Peyer's patch (tissue), 4 donors: ENCODE measurements at places on chromosomes 5 and 9. TPM values are rescaled to one million over a fixed set of nuclear protein-coding genes. Genes with fewer than 3 reads are reported as not detected.

GRCh38 chr5:132751444-132751843, 4.2 kb downstream of the CCNI2 start:
- DNase-seq: no peak

- no peak for DNase-seq
These were observed 102.6 kb upstream of the TRPM3 start for GRCh38 chr9:71223953-71224538.

- no peak for DNase-seq
These were observed 27.8 kb upstream of the GDNF start for GRCh38 chr5:37867654-37868053.

- no peak for DNase-seq
These were observed 116.6 kb downstream of the DROSHA start for GRCh38 chr5:31415009-31415923.

DNA sequence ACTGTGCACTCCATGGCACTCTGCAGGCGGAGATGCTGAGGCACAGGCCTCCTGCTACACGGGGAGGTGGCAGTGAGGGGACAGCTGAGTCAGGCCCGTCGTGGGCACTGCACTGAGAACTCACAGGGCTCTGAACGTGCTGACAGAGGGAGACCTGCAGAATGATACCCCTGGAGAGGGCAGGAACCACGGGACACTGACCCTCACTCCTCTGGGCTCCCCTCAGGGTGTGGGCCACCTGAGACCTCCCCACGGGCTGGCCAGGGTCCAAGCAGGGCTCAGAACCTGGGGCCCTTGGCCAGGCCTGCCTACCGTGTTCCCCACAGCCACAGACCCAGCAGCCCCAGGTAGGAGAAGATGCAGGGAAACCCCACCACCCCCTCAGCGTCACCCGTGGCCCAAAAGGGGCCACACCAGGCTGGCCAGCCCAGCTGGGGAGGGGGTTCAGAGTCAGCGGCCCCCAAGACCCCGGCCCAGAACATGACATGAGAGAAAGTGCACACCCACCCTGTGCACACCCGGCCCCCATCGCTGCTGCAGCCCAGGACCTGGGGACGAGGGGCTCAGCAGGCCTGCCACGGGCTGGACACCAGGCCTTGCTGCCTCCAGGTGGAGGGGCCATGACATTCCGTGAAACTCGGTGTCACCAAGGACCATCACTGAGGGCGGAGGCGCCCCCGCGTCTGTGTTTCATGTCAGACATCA, 30.9 kb downstream of the GLT6D1 start:
- no peak for DNase-seq

DNA sequence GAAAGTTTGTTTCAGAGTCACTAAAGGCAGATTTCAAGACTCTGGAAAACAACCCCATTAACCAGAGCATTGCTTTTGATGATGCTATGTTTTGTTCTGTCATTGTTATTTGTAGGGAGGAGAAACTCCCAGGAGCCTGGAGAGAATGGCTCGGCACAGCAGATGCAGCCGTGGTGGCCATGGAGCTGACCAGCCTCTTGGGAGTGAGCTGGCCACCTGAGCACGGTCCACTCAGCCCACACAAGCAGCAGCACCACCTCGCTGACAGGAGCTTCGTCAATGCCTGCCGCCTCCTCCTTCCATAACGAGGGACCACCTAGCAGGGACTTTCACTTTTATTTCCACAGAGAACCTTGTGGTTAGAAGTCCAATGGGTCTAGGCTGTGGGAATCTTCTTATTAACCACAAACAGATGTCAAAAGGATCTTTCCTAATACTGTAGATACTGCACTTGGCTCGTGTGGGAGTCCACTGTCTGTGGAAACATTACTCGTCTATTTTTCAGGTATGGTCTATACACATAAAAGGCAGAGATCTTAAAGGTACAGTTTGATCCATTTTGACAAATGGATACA, 21.0 kb upstream of the SMIM32 start:
- no peak for DNase-seq

The SLC27A6 gene
- total RNA-seq: not detected

The UNC13B gene
- total RNA-seq: 44.5 TPM

GRCh38 chr5:24385070-24385469, 259.7 kb downstream of the CDH10 start:
- no peak for DNase-seq

- DNase-seq: peak; percentile 56
These were observed 4.2 kb upstream of the NINJ1 start for GRCh38 chr9:93138171-93138764.

DNA sequence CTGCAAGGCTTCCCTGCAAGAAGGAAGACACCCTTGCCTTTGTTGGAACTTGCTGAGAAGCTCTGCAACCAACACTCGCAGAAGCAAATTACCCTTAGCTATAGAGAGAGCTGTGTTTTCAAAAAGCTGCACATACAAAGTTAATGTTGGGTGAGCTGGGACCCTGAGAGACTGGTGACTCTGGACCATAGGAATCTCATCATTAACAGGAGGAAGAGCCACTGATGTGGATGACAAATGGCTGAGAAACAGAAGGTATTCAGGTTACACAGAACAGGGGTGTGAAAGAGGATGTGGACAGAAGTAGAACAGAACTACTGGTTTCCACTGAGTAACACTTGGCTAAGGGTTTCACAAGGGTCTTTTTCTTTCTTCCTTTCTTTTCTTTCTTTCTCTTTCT, 493.5 kb downstream of the IRX1 start:
- no peak for DNase-seq

The VCP gene
- 162 TPM for total RNA-seq
